Activated CD8-positive, alpha-beta memory T cell treated with anti-CD3 and anti-CD28 coated beads for 4 hours (primary cell): ENCODE measurements at places on chromosomes 5 and 9.

GRCh38 chr9:2158111-2158610 lies 143.0 kb downstream of the SMARCA2 start:
- DNase-seq = no peak

DNA sequence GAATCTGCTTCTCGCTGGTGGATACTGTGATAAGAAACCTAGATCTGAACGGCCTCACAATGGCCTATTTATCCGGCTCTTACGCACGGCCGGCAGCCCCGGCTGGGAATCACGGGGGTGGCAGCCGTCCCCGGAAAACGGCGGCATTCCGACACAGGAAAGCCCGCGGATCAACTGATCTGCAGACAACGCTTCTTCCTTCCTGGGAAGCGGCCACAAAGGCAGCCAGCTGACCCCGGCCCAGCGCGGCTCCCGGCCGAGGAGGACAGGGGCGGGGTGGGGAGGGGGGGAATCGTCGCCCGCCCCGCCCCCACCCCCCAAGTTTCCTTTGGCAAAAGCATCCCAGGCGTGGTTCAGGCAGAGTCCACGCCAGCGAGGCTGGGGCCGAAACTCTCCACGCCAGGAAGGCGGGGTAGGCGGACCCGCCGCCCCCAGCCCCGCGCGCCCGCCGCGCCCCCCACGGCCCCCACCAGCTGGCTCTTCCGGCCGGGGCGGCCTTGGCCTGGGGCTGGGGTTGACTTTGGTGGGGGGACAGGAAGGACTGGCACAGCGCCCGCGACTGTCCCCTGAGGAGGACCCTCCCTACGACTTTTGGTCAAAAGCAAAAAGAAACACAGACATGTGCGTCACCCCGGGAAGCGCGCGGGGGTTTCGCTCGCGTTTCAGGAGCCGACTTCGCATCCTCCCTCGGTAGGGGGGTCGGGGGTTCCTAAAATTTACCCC lies 247.7 kb upstream of the ANKRD55 start:
- DNase-seq = no peak

- no peak for DNase-seq
Measured at GRCh38 chr5:94692581-94692980, 74.1 kb downstream of the SLF1 start.

GRCh38 chr5:141121985-141122384 lies 367 bp downstream of the PCDHB4 start:
- no peak for DNase-seq

GRCh38 chr5:124395287-124395686 lies 351.2 kb downstream of the ZNF608 start:
- DNase-seq = no peak

DNA sequence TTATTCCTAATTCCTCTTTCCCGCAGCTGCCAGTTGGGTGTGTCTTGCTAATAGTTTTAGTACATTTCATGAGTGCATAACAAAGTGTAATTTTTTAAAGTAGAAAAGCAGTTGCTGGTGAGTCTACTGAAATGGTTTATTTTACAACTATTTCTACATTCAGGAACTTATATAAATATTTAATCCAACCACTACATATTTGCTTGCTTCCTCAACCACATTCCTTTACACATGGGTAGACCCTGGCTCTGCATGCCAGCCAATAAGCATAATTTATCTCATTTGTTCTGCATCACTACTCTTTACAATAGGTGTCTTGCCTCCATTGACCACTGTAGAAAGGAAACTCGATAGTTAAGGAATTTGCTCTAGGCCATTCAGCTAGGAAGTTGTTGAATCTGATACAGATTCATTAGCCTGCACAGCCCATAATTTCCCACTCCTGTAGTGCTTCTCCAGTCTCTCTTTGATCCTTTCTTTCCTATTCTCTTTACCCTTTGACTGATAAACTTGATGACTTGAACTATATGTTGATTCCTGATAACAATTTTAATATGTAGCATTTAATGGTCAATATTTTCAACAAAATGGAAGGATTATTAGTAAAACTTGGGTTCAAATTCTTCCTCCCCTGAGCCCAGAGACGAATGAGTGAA lies 342.5 kb upstream of the ACTBL2 start:
- no peak for DNase-seq

DNA sequence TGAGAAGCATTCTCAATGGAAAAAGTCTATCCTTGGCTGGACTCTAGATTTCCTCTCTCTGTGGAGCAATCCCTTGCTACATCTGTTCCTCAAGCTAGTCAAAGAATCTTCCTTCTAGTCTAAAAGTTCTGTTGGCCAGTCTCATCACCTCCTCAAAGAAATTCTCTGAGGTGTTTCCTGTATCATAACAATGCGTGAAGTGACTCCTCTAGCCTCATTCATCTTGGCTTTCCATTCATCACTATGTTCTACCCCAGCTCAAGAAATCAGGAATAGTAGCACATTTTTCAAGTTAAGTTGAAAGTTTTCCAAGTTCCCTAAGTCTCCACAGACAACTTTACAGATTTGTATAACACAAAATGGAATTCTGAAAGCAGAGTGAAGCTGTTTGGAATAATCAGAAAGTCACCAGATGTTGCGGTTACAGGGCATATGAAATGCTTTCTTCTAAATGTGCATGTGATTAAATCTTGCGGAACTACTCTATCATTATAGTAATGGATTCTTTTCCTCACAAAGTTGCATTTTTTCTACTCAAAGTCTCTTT lies 176.6 kb upstream of the FREM1 start:
- DNase-seq = no peak

GRCh38 chr9:113651896-113652295 lies 188.4 kb downstream of the RGS3 start:
- DNase-seq = no peak

DNA sequence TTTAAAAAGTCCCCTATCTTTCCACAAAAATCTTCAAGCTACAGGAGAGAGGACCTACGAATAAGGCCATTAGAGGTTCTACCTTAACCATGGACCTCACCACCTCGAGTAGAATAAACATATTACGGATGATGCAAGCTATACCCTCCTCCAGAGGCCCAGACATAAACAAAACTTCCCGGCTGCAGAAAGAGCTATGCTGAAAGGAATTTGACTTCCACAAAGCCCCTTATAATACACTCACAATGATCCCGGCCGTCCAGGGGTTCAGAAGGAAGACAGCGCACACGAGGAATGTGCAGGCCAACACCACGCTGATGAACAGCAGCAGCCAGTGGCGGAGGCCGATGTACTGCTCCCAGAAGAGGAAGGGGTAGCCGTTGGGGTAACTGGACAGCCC lies 59.0 kb downstream of the PTCH1 start:
- DNase-seq = no peak

GRCh38 chr9:120307599-120307998 lies 272.4 kb downstream of the CDK5RAP2 start:
- DNase-seq = no peak

- DNase-seq = no peak
Measured at GRCh38 chr5:17230808-17231525, 13.5 kb downstream of the BASP1 start.

DNA sequence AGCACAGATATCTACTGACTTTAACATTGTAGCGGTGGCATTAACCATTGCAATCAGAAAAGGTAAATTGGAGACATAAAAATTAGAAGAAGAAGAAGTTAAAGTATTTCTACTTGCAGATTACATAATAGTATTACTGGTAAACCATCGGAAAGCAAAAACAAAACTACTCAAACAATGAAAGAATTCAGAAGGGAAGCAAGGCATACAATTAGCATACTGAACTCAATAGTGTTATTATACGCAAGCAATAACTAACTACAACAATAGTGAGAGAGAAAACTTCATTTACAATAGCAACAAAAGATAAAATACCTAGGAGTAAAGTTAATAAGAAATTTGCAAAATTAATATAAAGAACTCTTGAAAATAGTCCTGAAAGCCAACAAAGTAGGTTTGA lies 6.6 kb upstream of the TEX53 start:
- DNase-seq = no peak

GRCh38 chr5:815449-815848 lies 30.9 kb upstream of the ZDHHC11B start:
- no peak for DNase-seq

DNA sequence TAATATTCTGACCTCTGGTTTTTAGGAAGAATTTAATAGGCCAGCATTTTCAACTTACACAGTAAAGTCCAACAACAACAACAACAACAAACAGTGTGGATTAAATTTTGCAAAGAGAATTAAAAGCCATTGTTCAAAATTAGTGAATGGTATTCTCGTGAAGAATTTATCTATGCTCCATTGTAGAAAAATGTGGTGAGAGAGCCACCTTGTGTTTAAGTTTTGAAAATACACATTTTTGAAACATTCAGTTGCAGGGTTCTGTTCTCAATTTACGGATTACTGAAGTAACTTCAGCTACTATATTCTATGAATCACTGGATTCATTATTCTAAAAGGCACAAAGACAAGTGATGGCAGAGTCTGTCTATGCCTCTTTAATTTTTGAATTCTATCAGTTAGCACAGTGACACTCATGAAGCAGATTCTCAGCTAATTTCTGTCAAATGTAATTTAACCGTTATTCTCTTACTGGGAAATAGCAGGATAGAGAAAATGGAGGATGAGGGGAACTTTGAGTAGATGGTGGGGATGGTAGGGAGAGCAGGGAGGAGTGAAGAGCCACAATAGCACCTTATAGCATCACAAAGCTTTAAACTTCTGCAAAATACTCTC lies 11.0 kb downstream of the CCDC152 start:
- no peak for DNase-seq

GRCh38 chr5:36363101-36363500 lies 61.4 kb upstream of the RANBP3L start:
- no peak for DNase-seq

DNA sequence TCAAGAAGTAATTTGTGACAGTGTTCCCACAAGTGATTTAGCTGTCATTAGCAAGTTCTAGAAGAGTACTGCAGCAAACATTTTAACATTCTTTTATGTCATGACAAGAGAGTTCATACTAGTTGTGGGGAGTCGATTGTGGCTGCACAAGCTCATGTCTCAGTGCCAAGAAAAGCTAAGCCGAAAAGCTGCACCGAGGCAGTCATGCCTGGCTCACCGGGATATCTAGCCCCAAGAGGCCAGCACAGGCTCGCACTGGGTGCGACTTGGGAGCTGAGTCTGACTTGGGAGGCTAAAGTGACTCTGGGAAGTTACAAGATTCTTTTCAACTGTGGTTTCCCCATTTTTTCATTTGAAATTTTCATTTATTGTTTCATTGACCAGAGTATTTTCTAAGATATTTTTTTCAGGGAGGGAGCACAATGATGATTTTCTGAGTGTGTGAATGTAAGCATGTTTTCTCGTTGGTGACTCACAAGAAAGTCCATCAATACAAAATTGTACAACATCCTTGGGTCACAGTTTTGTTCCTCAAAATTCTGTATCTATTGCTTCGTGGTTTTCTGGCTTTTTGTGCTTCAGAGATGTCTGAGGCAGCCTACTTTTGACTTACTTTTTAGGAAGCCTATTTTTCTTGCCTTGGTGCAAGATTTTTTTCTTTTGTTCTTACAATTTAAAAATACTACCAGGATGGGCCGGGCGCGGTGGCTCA lies 18.7 kb downstream of the CAST start:
- no peak for DNase-seq

- DNase-seq = no peak
Measured at GRCh38 chr9:1443450-1443849, 393.3 kb downstream of the DMRT2 start.

GRCh38 chr9:84349671-84350070 lies 9.1 kb upstream of the SLC28A3 start:
- no peak for DNase-seq

GRCh38 chr5:52802272-52802973 lies 14.7 kb downstream of the ITGA1 start:
- DNase-seq = no peak
